ENCODE measurements at places on chromosomes 5 and 9.

DNA sequence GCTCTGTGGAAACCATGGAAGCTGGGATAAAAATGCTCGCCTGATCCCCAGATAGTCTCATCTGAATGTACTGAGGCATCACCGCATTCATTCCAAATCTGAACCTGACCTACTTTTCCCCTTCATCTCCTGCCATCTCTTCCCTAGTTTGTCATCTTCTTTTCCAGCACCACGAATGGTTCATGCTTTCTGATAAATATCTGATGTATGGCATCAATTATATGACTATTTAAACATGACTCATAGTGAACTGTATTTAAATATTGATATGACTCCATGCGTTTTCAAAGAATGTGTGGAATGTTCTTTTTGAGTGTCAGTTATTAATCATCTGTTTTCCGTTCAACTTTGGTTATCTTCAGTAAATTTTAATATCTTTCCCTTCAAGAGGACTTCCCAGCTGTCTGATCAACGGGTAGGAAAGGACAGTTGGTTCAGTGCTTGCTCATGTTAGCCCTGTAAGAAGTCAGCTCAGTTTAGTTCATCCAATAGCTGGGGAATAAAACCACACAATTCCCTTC lies 21.1 kb downstream of the BASP1 start:
- no peak for DNase-seq

GRCh38 chr5:97000391-97000790 lies 64.5 kb downstream of the LNPEP start:
- no peak for DNase-seq

- no peak for DNase-seq
These were observed 25.0 kb downstream of the HMCN2 start for GRCh38 chr9:130290291-130291181.

- no peak for DNase-seq
These were observed 6.8 kb upstream of the ENTPD8 start for GRCh38 chr9:137447722-137448601.

DNA sequence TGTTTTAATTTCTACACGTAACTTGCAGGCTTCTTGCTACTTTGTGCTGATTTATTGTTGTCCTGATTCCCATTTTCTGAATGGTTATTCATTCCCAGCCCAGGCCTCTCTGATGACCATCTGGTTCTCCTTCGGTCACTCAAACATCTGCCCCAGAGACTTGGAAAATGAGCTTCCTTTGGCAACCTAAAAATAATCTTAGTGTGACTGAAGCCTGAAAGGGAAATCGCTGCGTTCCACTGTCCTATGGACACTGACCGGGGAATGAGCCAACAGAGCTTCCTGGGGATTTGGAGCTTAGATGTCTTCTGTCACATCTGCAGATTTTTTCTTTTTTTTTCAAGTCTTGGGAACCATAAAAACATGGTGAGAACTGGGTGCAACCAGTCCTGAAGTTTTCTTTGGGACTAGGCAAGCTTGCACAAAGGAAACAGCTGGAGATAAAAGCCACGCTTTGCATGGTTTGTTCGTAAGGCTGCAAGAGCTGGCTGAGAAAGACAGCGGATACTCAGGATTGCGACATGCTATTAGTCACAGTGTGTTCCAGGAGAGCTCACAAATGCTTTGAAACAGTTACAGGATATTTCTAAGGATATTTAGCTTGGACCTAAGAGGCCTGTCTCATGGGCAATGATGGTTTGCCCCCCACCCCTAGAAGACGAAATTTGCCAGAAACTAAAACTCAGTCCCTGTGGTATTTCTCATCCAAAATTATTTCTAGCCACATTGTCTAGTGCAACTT lies 146.2 kb downstream of the GOLPH3 start:
- peak; percentile 10 for DNase-seq

DNA sequence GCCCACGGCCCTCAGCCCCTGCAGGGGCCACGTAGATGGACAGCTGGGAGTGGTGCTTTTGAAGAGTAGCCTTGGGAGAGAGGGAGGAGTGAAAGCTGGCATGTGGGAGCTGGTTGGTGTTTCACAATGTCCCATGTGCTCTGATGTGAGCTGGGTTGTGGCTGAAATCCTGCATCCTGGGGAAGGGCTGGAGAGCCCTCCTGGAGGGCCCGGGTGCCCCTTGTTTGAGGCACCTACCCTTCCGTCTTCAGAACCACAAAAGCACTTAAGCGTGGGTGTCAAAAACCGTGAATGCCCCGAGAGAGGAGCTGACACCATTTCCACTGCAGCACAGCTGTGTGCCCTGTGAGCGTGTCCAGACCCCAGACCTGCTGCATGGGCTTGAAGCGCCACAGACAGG lies 199.1 kb upstream of the ZNF618 start:
- DNase-seq: no peak

All from KBM-7 (cell line).